ENCODE measurements at places on chromosomes 4 and X. TPM values are rescaled to one million over a fixed set of nuclear protein-coding genes. Genes with fewer than 3 reads are reported as not detected.

DNA sequence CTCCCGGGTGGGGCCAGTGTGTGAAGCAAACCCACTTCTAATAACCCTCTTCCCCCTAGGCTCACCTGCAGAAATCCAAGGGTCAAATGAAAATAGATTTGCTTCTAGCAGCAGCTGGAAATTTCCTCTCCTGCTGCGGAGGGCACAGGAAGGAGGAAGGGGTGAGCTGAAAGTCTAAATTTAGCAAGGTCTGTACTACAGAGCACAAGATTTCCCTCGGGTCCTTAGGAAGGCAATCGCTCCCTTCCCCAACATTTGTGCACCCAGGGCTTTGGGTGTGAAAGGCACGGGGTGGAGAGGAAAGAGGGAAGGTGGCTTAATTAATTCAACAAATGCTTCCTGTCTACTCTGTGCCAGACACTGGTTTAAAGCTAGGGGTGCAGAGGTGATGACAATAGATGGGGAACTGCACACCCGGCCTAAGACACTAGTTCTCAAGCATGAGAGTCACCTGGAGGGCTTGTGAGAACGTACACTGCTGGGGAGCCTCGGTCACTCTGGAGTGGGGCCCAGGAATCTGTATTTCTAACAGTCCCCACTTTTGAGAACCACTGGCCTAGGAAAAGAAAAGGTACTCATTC is 204.4 kb downstream of the NSUN7 start:
- H3K4me3 ChIP-seq, result no peak overlapping the region
- no peak for DNase-seq
- no peaks in the 10 kb centered on the region for H3K27me3 ChIP-seq
- no peaks in the 10 kb centered on the region for H3K36me3 ChIP-seq
- no peak overlapping the region for H3K27ac ChIP-seq
- H3K4me1 ChIP-seq, result no peaks in the 10 kb centered on the region

Gene KIAA1210
- total RNA-seq, result not detected

DNA sequence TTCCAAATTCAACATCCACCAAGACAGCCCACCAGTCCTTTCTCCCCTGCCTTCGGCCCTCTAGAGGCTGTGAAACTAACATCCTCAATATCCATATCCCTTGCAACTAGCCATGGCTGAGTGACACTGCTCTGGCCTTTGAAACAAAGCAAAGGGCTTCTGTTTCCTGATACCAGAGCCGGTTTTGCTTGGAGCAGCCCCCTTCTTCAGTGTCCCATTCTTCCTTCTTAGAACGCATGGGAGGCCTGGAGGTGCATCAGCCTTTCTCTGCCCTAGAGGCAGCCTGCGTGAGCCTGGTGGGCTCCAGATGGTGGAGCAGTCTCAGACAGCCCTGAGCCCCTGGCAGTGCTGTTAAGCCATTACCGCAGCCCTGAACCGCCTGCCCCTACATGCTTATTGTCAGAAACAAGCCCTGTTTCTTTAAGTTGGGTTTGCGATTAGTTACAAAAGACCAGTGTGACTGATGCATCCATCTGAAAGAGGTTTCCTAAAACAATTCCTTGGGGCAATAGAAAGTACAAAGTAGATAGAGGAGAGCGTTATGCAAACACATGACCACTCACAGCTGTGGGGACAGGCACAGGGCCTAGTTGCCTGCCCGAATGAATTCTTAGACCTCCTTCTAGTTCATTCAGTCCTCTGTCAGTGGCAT is 74.1 kb downstream of the EVC start:
- no peak overlapping the region for H3K27ac ChIP-seq
- no peak for DNase-seq
- H3K4me3 ChIP-seq, result no peak overlapping the region
- no peaks in the 10 kb centered on the region for H3K4me1 ChIP-seq
- H3K36me3 ChIP-seq, result no peaks in the 10 kb centered on the region
- H3K27me3 ChIP-seq, result no peaks in the 10 kb centered on the region

Gene GAK
- total RNA-seq, result 94.1 TPM

DNA sequence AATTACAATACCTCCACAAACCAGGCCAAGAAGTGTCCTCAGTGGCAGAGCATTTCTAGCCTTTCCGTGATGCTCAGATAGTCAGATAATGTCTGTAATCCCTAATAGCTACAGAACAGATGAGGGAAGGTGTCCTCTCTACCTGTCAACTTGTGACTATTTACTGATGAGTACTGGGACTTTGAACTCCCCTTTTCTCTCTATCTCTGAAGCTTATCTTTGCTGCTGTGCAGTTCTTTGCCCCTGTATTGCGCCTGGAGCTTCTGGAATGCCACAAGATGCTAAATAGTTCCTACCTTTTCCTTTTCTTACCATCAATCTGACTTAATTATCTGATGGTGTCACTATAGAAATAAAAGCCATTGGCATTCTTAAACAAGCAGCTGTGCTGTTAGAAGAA is 30.5 kb downstream of the FGF2 start:
- H3K4me3 ChIP-seq, result no peak overlapping the region
- H3K4me1 ChIP-seq, result peaks cover 37% of the 10 kb centered on the region
- H3K36me3 ChIP-seq, result peaks cover 4% of the 10 kb centered on the region
- DNase-seq, result no peak
- no peak overlapping the region for H3K27ac ChIP-seq

Measured in Calu3 (cell line).